Stimulated activated CD4-positive, alpha-beta T cell treated with anti-CD3 and anti-CD28 coated beads, Interleukin-1b, Interleukin-23, amount 100 ng/mL, for 1 hour (primary cell): ENCODE measurements at places on chromosomes 7 and 10.

DNA sequence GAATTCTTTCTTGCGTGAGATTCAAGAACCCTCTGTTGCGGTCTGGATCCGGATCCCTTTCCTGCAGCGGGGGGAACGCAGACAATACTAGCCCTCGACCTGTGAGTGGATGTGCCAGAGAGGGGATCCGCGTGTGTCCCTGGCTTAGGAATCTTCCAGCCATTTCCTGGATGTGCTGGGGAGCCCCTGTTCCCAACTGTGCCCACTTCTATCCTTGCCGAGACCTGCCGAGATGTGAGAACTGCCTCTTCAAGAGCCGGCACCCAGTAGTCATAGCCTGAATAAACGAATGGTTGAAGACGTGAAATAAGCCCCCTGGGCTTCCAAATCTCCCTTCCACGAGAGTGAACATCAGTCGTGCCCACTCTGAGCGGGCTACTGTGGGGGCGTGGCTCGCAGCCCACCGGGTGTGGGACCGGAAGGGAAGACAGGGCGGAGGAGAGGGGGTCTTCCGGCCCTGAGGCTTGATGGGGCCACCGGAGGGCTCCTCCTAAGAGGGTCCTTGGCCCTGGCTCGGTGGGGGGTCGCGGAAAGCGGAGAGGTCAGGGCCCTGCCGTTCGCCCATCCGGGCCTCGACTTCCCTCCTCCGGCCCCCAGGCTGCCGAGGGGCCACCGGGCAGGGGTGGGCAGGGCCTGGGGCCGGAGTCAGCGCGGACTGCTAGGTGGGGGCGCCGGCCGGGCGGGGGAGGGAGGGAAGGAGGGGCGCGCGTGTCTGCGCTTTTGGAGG lies 1.3 kb upstream of the CCDC136 start:
- no peak for DNase-seq

GRCh38 chr10:67808704-67809103 lies 29.3 kb downstream of the DNAJC12 start:
- no peak for DNase-seq

- no peak for DNase-seq
Observed at GRCh38 chr7:157556642-157556944, 219.8 kb downstream of the DNAJB6 start.

- DNase-seq: no peak
Observed at GRCh38 chr10:67971311-67971710, 86.9 kb downstream of the SIRT1 start.

- DNase-seq: no peak
Observed at GRCh38 chr10:15624401-15625196, 95.1 kb downstream of the ITGA8 start.

- no peak for DNase-seq
Observed at GRCh38 chr10:65365878-65366277, 1560.0 kb upstream of the LRRTM3 start.

DNA sequence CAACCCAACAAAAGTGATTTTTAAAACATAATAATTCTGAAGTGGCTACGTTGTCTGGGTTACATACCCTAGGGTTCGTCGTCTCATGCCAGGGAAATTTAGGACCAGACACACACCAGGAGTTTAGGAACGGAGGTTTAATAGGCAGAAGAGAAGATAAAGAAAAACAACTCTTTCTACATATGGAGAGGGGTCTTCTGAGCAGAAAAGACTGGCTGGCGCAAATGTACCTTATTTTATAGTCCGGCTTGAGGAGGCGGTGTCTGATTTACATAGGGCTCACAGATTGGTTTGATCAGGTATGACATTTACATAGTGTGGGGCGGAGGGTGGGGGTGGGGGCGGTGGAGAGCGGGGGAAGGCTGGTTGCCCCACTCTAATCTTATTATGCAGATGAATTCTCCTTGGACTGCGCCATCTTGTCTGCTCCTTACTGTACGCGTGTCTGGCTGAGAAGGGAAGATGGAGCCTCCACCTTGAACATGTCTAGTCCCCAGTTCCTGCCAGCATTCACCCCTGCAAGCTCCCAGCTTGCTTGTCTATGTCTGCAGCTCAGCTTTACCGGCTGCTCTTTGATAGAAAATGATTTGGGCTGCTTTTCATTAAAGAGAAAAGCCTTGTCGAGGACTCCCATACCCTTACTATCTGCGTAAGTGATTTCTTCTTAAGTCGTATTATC lies 98.7 kb downstream of the RALA start:
- DNase-seq: no peak

GRCh38 chr7:149369497-149369896 lies 91.4 kb downstream of the ZNF777 start:
- no peak for DNase-seq

- DNase-seq: no peak
Observed at GRCh38 chr7:378551-379455, 88.8 kb downstream of the FOXL3 start.

DNA sequence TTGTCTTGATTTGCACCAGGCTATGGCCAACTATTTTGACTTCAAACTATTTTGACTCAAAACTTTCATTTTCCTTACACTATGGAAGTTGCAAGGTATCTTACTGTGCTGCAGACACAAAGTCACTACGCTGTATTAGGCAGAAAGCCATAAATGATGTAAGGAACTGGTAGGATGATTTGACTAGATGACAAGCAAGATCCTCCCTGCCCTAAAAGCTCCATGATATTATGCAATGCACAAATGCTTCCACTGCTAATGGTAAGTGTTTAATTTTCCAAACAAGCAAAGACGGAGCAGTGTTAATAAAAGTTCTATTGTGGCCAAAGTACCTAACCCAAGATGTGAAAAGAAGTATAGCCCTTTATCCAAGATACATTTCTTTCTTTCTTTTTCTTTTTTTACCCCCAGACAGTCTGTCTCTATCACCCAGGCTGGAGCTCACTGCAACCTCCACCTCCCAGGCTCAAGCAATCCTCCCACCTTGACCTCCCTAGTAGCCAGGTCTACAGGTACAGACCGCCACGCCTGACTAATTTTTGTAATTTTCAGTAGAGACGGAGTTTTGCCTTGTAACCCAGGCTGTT lies 98.2 kb downstream of the ANK3 start:
- no peak for DNase-seq

- no peak for DNase-seq
Observed at GRCh38 chr7:48140001-48140681, 31.1 kb upstream of the ABCA13 start.

DNA sequence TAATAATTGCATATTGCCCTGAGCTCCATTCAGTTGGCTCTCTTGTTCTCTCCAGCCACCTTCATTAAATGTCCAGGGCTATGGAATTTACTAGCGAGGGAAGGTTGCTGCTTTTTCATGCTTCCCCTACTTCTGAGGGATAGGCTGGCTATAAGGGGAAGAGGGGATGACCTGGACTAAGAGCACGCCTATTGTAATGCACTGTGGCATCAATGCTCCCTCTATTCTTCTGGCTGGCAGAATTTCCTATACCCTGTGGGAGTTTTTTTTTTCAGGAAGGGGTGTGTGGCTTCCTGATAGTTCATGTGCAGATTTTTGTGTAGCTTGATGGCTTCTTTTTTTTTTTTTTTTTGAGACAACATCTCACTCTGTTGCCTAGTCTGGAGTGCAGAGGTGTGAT lies 155.8 kb downstream of the SND1 start:
- no peak for DNase-seq

- no peak for DNase-seq
Observed at GRCh38 chr10:120424198-120424464, 32.9 kb upstream of the PLPP4 start.

DNA sequence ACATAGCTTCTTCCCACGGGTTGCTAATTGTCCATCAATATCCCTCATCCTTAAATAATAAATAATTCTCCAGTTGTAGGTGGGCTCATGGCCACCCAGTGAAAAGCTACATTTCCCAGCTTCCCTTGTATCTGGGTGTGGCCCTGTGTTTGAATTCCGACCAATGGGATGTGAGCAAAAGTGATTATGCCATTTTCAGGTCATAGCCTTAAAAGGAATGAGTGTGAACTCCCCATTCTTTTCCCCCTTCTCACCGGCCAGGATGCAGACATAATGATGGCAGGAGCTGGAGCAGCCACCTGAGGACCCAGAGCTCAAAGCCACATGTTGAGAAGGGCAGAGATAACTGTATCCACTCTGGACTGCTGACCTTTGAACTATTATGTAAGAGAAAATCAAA lies 30.3 kb upstream of the CALU start:
- no peak for DNase-seq

GRCh38 chr7:99033765-99034164 lies 110.1 kb downstream of the SMURF1 start:
- DNase-seq: no peak

- DNase-seq: no peak
Observed at GRCh38 chr10:110087682-110088081, 79.9 kb downstream of the ADD3 start.

DNA sequence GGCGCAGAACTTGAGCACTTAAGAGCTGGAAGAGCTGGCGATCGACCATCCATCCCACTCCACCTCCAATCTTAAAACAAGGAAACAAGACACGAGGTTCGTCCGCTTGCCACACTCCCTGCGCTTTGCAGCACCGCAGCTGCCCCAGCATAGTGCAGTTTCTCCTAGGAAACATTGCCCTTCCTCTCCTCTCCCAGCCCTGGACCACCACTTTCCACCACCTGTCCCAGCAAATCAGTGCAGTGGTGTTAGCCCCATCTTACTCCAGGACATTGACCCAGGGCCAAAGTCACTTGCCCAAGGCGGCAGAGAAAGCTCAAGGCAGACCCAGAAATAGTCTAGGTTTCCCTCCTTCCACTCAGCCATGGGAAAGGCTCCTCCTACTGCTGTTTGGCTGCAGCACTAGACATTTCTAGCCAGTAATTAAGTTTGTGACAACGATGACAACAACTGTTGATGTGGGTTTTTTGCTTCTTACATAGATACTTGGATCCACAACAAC lies 1.5 kb upstream of the PARD3 start:
- DNase-seq: no peak

DNA sequence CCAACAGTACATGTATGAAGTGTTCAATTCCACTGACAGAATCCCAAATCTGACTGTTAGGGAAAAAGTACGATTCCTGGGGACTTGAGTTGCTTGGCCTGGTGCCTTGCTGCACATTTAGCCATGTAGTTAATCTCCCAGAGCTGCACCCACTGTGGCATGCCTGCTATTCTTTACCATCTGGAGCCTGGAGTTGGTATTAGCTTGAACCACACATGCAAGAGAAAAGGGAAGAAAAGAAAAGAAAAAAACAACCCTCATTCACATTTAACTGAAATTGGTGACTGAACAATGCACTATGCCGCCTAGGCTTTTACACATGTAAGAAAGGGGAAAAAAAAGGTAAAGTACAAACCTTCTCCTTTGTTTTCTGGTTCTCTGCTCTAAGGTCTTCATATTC lies 26.1 kb downstream of the SHTN1 start:
- DNase-seq: no peak

DNA sequence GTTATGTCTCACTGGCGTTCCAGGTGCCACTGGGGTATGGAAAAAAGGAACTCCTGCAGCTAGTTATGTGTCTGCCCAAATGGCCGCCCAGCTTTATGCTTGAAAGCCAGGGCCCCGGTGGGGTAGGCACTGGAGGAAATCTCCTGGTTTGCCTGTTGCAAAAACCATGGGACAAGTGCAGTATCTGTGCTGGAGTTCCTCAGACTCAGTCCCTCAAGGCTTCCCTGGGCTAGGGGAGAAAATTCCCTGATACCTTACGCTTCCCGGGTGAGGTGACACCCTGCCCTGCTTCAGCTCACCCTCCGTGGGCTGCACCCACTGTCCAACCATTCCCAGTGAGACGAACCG lies 90.3 kb upstream of the CDK6 start:
- DNase-seq: no peak

DNA sequence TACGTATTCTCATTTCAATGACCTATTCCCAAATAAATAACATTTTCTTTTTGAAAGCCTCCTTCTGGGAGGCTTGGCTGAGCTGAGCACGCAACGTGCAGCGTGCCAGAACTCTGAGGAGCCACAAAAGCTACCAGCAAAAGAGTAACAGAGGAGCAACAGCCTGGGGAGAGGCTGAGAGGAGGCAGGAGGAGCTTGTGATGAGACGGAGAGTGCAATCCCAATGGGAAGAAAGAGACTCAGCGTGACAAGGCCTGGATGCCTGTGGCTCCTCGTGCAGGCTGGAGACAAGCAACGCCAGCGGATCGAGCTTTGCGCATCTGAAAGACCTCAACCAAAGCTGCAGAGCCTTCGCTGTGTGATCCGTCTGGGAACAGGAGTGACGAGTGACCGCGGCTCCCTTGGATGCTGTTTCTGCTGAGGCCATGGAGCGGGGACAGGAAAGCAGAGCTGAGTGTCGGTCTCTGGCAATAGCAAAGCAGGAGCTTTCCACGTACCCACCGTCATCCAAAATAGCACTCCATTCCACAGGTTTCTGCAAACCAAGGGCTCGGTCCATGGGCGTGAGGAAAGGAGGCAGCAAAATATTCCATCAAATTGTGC lies 171.7 kb upstream of the PFKP start:
- no peak for DNase-seq
